ENCODE measurements at places on chromosomes 16 and 17.

- DNase-seq, result no peak
Measured at GRCh38 chr16:87816507-87817100, 50.8 kb upstream of the KLHDC4 start.

GRCh38 chr16:53091466-53092211, 36.8 kb downstream of the CHD9 start:
- peak; percentile 91 for DNase-seq

DNA sequence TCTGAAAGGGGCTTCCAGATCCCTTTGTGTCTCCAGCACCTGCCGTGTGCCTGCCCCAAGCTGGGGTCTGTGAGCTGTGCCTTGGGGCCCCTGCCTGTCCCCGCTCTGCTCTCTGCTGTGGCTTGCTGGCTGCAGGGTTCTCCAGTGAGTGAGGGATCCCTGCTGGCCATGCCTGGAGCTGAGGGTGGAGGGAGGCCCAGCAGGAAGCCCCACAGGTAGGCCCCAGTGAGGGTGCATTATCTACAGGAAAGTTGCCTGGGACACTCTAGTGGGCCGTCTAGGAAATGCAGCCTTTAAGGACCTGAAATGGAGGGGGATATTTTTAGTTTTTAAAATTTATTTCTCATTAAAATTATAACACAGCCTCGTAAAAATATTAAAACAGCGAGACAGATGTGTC, 50.9 kb downstream of the JPH3 start:
- DNase-seq, result no peak

DNA sequence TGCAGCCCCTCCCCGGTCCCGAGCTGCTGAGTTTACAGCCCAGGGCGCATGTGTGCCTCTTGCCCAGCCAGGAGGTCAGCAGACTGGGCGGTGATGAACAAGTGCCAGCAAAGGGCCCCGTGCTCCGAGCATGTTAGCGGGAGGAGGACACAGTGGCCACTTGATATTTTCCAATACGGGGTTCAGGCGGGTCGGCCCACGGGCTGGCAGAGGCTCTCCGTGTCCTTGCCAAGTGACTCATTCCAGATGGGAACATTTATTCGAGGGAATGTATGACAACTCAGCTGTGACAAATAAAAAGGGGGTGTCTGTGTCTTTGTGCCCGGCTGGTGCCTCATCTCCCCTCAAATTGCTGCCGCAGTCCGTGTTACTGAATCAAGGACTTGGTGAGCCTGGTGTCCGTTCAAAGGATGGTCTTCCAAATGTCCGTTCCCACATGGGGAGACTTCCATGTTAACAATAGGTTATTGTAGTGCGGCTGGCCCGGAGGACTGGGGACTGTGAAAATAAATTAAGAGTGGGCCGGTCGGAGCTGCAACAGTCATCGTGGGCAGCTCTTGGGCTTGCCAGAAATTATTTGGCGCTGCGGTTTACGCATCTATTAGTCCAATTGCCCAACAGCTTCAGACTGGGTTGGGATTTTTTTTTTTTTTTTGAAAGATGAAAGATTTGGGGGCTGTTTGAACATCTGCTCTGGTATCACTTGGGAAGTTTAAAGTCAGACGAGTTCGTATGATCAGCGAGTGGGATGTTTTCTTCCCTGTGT, 174.0 kb upstream of the CIBAR2 start:
- peak; percentile 93 for DNase-seq

- no peak for DNase-seq
Measured at GRCh38 chr17:64599827-64600226, 62.3 kb downstream of the SMURF2 start.

DNA sequence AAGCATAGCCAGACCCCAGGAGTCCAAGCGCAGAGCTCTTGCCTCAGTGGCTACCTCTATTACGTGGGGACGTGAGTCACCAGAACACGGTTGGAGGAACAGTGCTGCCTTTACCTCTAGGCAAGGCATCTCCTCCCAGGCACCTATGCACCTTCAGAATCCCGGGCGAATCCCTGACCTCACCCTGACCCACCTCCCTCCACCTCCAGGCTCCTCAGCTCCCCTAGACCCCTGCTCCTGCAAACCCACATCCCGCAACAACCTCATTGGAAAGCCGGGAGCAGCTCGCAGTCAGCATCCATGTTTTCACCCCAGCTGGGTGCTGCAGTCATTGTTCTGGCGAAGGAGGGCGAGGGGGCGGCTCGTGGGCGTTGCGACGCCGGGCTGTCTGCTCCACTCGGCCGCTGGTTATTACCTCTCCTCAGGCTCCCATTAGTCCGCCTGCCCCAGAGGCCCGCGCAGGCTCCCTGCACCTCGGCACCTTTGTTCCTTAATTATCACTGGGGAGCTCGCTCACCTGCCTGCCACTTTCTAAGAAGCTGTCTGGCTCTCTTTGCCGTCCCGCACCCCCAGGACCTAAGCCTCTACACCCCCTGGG, 24.6 kb upstream of the DLX4 start:
- no peak for DNase-seq

GRCh38 chr17:64126918-64127317, 3.0 kb downstream of the ERN1 start:
- DNase-seq, result no peak

- no peak for DNase-seq
Measured at GRCh38 chr16:14011001-14011400, 60.1 kb upstream of the MRTFB start.

GRCh38 chr16:53713403-53714204, 9.6 kb downstream of the FTO start:
- DNase-seq, result no peak

DNA sequence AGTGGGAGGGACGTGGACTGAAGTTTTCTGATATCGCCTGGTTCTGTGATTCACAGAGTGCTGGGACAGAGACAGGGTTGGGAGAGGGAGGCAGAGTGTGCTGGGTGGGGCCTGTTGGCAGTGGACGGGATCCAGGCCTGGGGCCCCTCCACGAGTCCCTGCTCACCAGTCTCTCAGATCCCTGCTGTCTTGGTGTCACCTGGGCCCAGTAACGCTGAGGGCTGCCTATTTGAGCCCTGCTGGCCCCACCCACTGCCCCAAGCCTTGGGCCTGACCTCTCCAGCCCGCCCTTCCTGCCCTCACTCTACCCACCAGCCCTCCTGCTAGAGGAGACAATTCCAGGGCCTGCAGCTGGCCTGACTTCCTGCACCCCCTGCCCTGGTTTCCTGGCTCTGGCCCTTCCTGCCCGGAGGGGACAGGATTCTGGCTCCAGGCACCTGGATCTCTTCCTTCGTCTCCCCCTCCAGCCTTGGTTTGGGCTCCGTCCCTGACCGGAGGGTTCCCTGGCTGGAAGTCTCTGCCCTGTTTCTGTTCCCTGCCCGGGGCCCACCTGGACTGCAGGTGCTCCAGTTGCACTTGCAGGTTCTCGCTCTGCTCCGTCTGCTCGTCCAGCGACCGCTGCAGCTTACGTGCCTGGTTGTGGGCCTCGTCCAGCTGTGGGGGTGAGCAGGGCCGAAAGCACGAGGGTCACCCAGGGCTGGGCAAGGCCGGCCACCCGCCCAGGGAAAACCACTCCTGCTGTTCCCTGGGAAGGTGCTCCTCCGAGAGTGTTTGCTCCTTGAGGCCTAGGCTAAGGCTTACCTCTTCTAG, 21.4 kb downstream of the CCDC102A start:
- no peak for DNase-seq

DNA sequence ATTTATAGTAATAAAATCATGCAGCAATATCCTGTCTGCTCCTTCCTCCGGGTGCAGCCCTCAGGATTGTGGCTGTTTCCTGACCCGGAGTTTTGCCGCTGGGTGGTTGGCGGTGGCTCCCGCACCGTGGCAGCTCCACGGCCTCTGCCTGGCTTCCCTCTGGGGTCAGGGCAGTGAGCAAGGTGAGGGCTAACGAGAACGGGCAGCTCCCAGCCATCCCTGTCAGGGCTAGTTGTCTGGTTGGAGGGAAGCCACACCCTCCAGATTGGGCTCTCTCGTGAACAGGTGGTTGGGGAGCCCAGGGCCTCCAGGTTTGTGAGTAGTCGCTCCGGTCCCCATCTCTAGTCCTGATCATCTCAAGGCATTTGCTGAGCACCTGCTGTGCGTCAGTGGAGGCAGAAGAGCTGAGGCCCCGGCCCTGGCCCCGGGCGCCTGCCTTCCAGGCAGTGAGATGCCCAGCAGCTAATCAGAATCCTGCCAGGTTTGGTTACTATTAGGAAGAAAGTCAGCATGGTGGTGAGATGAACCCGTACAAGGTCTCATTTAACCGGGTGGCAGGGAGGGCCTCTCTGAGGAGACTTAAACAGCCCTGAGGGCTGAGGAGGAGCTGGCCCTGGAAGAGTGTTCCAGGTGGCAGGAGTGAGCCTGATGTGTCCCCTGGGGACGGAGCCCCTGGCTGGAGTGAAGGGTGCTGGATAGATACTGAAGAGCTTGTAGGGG, 2.3 kb upstream of the NUDT16L1 start:
- DNase-seq, result no peak

DNA sequence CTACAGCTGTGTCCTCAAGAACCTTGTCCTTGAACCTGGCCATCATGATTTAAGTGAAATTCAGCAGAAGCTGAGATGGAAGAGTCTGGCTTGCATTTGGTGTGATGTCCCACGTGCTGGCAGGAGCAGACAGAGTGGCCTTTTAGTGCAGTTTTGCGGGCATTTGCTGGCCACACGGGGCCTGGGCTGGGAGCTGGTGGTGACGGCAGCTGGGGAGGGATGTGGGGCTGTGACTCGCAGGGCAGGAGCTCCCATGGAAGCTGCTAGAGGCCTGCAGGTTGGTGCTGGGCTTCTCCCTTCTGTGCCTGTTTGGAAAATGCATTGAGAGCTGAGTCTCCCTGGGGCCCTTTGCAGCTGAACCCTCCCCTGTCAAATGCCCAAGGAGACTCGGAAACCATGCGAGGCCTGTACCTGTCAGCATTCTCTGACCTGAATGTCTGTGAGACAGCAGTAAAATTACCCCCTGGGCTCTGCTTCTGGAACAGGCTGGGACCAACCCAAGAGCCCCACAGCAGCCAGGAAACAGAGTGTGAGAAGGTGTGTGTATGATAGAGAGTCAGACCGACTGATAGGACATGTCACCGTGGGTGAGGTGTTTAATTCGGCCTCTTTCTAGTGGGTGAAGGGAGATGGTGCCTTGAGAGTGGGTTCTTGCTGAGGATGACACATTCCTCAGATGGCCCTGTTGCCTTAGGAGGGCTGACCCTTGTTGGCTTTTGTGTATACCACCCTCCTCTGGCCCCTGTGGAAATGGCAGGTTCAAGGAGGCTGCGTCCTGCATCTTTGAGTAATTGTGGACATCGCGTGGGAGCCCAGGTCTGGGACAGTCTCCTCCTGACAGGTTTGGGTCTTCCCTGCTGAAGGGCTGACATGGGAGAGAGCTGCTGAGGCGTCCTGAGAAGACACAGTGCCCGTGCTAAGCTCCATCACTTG, 145.5 kb downstream of the MSI2 start:
- DNase-seq, result no peak

DNA sequence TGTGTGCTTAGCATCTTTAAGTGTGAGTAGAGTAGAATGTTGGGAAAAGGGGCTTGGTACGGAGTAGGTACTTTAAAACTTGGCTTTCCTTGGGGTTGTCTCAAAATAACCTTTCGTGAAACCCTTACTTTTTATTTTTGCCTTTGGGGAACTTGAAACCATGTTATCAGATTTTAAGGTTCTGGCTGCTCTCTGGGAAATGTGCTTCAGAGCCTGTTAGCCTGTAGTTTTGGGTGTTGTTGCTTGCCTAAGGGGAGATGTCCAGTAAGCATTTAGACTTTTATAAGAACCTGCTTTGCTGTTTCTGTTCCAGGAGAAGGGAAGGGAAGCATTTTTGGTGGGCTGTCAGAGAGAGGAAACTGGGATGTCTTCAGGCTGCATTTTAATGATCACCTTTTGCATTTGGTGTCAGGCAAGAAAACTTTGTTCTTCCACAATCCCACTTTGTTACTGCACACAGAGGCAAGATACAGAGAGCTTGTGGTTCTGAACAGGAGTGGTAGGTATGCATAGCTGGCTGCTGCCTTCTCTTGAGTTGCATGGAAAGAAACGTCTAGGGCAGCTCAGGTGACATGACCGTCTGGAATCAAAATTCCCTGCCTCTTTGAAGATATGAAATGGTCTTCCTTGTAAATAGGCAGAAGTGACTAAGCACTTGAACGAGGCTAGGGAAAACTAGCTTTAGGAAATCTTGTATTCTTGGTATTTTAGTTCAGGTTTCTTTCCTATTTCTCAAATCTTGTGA, 1.7 kb downstream of the RABEP1 start:
- no peak for DNase-seq
